ENCODE measurements at places on chromosomes 5 and 9. TPM values are rescaled to one million over a fixed set of nuclear protein-coding genes. Genes with fewer than 3 reads are reported as not detected.

GRCh38 chr9:124716808-124717207, 54.3 kb downstream of the NR6A1 start:
- DNase-seq, result no peak

GRCh38 chr5:111197523-111197922, 26.7 kb upstream of the CAMK4 start:
- no peak for DNase-seq

BNC2 gene
- 1.5 TPM for total RNA-seq

- DNase-seq, result no peak
These were observed 233.3 kb upstream of the ADAMTS16 start for GRCh38 chr5:4906786-4907185.

DNA sequence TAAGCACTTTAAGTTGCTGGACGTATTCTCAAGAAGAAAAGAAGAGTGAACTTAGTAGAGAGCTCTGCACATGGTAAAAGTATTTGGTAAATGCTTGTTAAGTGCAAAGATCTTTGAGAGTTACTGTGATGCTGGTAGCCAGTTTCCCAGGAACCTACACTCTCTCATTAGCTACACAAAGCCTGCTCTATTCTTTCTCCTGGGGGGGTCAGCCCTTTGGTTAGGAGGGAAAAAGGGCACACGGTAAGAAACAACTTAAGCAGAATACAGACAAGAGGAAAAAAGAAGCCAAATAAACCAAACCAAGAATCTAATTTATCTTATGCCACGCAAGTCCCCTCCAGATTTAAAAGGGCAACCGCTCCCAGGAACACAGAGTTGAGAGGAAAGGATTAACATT, 1100.1 kb upstream of the CDH10 start:
- no peak for DNase-seq

UNC5A gene
- total RNA-seq, result 1.1 TPM

DNA sequence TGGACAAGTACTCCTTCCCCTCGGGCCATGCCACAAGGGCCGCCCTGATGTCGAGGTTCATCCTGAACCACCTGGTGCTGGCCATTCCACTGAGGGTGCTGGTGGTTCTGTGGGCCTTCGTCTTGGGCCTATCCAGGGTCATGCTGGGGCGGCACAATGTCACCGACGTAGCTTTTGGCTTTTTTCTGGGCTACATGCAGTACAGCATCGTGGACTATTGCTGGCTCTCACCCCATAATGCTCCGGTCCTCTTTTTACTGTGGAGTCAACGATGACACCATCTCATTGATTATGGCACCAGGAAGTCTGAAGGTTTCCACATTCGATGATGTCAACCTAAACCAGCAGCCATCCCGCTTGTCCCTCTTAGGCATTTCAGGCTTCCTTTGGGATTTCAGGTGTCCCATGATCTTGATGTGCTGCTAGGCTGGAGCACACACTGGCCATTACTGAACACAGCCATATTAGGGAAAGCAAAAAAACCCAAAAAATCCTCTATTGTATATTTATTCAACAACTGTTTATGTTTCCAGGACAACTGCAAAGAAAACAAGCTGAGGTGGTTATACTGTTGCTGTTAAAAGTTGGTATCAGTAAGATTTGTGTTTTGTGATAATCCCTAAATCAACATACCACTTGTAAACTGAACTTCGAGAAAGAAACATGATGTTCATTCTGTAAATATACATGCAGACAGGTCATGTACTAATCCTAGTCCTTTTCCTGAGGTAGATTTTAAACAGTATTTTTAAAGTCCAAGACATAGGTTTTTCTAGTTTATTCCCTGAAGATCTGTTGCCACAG, 1.1 kb downstream of the PLPP6 start:
- no peak for DNase-seq

DNA sequence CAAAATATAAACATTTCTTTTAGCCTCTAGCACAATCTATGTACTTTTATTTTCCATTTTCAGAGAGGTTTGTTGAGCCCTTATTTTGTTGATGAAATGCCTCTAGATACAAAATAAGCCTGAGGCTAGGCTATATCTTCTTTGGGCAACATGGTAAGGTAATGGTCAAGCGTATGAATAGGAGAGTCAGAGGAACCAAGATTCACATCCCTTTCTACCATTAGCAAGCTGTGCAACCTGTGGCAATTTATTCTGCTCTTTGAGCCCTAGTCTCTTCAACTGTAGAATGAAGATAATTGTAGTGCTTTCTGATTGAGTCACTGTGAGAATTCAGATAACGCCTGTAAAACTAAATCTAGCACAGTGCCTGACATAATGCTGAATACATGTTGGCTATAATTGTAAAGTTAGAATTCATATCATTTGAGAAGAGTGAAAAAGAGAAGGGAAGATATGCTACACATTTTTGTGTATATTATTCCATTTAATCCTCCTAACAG, 412.5 kb downstream of the CCDC171 start:
- no peak for DNase-seq
